Stimulated activated CD4-positive, alpha-beta T cell treated with anti-CD3 and anti-CD28 coated beads, Interleukin-4, amount 100 ng/mL, for 1 hour (primary cell): ENCODE measurements at places on chromosomes 7 and 10.

DNA sequence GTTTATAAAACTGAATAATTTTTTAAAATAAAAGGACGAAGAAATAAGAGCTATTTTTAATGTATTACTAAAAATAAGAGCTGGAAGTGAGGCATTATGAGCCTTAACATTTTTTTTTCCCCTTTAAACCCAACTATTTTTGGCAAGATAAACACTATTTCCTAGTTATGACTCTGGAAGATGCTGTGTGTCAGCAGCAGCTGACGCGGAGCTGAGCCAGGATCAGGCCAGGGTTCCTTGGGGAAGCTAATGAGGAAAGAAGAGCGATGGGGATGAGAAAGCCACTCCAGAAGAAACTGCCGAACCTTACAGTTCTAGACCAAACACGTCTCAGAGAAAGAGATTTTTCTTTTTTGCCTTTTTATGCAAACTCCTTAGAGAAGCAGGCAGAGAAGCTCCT is 85.9 kb downstream of the USP6NL start:
- no peak for DNase-seq

DNA sequence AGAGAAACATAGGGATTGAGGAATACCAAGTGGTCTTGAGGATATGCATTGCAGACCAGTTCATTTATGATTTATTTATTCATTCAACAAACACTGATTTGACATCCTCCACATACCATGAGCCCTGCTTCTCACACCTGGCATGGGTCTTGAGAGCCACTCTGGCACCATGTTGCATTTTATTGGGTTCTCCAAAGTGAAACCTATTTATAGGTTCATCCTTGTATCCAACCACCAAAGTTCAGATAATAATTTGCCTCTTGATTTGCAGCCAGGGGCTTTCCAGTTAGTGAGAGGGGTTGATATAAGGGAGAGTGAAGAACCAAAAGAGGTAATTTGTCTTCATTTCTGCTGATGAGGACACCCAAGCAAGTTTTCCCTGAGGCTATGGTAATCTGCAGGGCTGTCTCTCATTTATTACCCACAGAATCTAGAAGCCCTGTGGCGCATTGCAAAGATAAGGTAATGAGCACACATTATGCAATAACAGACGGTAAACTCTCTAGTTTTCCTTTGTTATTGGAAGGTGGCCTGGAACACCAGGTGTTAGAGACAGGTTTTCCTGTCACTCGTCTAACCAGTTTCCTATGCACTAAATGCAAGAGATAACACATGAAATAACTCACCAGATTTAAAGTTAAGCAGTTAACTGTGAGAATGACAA is 28.8 kb upstream of the ICA1 start:
- no peak for DNase-seq

GRCh38 chr7:151628846-151629604 is 109.3 kb upstream of the RHEB start:
- DNase-seq = no peak

- no peak for DNase-seq
Observed at GRCh38 chr10:92142949-92143348, 147.9 kb downstream of the CPEB3 start.

DNA sequence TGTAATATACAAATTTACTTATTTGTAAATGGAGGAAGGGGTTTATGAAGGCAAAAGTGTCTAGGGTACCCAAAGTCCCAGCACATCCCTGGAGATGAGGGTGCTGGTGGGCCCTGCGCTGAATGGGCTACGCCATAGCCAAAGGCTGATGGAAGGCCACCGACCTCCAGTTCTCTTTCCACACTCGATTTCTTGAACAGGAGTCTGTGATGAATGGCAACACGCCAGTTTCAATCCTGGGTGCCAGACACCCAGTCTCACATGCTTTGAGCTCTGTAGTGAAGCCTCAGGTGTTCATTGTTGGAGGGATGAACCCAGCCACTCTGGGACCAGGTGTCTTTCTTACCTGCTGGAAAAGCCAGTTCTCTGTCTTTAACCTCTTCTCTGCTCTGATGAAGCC is 752 bp downstream of the LRMDA start:
- no peak for DNase-seq

GRCh38 chr10:25555865-25556264 is 378.2 kb upstream of the MYO3A start:
- no peak for DNase-seq

DNA sequence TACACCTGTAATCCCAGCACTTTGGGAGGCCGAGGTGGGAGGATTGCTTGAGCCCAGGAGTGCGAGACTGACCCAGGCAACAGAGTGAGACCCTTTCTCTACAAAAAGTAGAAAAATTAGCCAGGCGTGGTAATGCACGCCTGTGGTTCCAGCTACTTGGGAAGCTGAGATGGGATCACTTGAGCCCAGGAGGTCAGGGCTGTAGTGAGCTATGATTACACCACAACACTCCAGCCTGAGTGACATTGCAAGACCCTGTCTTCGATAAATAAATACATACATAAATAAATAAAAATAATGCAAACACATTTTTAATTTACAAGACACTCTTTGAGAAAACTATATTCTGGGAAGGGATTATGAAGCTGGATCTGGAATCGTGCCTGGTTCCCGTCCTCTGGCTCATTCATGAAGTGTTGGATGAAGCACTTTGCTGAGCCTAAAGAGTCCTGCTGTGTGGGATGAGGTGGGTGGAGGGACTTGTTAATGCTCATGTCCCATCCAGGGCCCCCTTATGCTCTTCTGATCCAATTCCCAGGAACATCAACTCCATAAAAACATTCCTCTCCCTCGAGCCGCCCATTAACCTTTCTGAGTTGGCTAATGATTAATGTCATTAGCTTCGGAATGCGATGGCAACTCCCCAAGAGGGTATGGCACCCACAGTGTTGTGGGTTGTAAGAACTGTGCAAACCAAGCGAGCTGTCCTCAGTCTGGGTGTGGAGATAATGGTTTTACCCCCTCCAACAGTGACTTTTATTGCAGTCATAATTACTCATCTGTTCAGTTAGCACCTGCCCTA is 236.3 kb downstream of the BAMBI start:
- DNase-seq = no peak

DNA sequence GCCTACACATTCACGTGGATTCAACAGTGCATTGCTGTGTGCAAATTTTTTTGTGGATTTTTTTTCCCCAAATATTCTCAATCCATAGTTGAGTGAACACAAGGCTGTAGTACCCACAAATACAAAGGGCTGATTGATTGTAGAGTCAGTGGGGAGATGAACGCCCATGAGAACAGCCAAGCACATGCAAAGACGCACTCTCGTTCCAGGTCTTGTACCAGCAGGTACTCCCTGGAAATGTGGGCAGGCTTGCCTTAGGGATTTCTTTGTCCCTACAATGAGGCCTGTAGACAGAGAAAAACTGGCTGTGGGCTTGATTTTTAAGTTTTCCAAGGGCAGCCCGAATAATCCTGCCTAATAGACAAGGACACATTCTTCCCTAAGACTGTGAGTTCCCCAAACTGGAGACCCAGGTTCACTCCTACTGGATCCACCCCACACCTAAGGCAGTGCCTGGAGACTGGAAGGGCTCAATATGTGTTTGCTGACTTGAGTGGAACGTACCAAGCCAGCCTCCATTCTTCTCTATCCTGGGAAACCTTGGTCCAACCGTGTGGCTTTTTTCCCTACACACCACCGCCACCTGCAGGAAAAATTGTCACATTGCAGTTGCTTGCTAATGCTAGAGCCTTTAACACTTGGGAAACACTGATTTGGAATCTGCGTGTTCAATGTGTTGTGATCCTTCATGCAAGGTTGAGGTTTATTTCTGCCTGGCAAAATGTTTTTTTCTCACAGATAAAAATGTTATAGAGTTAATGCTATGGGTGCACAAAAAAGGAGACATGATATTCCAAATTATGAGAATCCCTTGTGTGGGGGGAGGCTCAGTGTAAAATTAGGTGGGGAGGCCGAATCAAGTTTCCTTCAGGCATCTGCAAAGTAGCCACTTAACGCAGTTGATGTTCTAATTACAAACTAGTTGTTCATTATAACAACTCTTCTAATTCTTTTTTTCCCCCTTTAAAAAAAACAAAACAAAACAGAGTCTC is 49.3 kb downstream of the PPP1R17 start:
- DNase-seq = no peak

- DNase-seq = no peak
Observed at GRCh38 chr10:98262571-98262970, 5.4 kb downstream of the LOXL4 start.

- DNase-seq = no peak
Observed at GRCh38 chr10:97896756-97897358, 47.2 kb downstream of the GOLGA7B start.

DNA sequence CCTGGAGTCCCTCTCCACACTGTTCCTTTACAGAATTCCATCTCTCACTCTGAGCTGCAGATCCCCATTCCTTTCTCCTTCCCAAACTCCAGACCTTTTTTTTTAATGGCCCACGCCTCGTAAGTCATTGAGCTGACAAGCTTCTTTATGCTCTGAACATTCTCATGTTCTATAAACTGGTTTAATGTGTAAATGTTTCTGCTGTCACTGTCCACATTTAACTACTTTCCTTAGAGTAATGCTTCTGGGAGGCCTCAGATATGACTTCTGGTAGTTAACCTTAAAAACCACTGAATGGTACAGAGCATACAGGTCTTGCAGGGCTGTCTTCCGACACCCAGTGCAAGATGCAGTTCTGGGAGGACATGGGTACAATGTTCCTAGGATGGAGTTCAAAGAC is 71.1 kb upstream of the CAMK2B start:
- no peak for DNase-seq

- DNase-seq = no peak
Observed at GRCh38 chr7:37495574-37496184, 47.0 kb upstream of the ELMO1 start.

DNA sequence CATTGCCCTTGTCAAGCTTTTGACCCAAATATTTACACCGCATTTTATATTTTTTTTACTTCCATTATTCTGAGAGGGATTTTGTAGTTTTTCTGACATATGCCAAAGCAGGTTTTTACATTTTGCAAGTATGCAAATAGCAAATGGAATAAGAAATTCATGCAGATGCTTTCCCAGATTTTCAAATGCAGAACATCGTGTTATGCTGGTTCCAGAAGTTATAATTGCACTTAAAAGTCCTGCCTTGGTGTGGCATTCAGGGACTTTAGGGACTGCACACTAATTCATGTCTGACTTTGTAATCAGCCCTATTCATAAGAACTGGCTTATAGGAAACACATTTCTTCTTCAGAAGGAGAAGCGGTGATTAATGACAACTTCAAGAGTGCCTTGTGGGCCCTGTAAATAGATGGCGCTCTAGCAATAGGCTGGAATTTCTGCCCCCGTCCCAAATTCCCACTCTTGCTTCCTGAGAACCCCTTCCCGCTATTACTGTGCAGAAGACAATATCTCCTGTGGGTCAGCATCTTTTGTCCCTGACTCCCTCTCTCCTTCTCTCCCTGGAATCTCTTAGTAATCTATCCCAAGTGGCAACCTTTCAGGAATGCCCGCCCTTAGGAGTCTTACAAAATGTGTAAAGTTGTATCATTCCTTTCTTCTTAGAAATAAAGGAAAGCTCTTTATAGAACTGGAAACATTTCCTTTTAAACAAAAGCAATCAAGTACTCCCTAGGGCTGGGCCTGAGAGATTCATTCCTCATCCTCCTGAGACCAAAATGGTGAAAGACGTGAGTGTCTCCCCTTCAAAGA is 264.0 kb downstream of the INHBA start:
- no peak for DNase-seq

DNA sequence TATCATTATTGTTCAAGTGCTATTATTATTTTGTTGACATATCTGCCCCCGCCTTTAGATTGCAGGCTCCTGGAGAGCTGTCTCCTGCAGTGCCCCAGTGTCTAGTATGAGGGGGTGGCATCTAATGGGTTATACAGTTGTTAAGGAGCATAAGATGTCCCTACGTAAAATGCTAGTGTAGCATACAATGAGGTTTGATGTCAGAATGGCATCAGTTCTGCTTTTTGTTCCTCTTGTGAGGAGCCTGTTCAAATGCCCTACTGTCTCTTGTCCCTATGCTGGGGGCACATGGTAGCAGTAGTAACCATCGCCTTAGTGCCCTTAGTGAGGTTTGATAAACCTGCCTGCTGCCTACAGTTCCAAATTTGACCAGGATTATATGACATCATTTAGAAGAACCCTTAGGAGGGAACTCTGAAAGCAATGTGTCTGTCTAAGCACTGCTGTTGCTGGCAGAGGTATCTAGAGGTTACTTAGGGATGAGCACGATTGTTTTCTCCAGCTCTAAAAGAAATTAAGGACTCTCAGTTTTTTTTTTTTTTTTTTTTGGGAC is 9.7 kb downstream of the CREM start:
- DNase-seq = no peak

- no peak for DNase-seq
Observed at GRCh38 chr7:28161331-28161730, 19.3 kb downstream of the JAZF1 start.

DNA sequence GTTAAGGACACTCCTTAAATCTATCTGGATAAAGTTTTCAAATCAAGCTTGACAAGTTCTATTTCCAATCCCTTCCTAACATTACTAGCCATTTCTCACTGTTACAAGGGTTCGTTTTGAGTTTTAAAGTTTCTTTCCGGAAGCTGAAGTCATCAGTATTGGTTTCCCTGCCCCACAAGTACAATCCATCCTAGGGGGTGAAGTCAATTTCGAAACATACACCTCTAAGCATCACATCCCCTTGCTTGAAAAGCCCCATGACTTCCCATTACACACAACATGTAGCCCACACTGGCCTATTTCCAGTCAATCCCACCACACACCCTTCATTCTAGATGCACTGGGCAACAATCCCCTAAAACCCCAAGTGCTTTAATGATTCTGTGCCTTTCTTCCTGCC is 13.0 kb downstream of the DPY19L1 start:
- DNase-seq = no peak

DNA sequence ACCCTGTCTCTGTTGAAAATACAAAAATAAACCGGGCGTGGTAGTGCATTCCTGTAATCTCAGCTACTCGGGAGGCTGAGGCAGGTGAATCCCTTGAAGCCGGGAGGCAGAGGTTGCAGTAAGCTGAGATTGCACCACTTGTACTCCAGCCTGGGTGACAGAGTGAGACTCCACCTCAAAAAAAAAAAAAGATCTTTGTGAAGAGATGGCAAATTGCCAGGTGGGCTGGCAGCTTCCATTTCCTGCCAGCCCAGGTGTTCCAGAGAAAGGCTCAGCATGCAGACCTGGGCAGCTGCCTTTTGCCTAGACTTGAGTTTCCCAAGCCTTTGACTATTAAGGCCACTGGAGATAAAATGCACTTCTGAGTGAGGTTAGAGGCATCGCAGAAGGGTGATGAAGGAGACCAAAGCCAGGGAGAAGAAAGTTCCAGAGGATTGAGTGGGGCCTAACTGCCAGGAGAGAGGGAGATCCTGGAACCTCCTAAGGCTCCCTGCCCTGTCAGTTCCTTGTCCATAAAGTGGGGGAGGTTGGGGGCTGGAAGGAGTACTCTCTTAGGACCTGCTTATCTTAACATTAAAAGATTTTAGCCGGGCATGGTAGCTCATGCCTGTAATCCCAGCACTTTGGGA is 10.0 kb upstream of the DDIT4 start:
- peak; percentile 21 for DNase-seq
